Suprapubic skin (tissue), 4 donors: ENCODE measurements at places on chromosomes 5 and 9.

GRCh38 chr9:7549249-7549648 is 250.3 kb downstream of the DMAC1 start:
- no peak for DNase-seq
- no peak overlapping the region for H3K4me3 ChIP-seq
- peaks cover 4% of the 10 kb centered on the region for H3K27me3 ChIP-seq
- no peaks in the 10 kb centered on the region for H3K36me3 ChIP-seq
- H3K27ac ChIP-seq: no peak overlapping the region

DNA sequence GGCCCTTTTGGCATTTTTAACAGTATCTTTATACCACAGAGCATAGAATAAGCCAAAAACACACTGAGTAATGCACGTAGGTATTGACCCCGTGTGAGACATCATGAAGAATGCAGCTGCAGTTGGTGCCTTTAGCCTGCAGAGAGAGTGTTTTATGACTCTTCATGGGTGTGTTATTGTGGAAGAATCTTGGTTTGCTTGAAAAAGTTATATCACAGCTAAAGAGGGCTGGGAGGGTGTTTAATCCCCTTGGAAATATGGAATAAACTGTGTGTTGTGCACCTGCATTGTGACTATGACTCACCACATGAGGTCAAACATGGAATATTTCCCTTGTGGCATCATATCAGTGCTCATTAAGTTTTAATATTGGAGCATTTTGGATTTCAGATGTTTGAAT is 458.7 kb downstream of the CDH9 start:
- no peaks in the 10 kb centered on the region for H3K27me3 ChIP-seq
- H3K27ac ChIP-seq: no peak overlapping the region
- no peaks in the 10 kb centered on the region for H3K36me3 ChIP-seq
- no peak overlapping the region for H3K4me3 ChIP-seq
- DNase-seq: no peak

- H3K4me3 ChIP-seq: no peak overlapping the region
- no peaks in the 10 kb centered on the region for H3K4me1 ChIP-seq
- no peaks in the 10 kb centered on the region for H3K27me3 ChIP-seq
- DNase-seq: no peak
- H3K27ac ChIP-seq: no peak overlapping the region
Measured at GRCh38 chr9:102922526-102922925, 72.6 kb upstream of the CYLC2 start.

DNA sequence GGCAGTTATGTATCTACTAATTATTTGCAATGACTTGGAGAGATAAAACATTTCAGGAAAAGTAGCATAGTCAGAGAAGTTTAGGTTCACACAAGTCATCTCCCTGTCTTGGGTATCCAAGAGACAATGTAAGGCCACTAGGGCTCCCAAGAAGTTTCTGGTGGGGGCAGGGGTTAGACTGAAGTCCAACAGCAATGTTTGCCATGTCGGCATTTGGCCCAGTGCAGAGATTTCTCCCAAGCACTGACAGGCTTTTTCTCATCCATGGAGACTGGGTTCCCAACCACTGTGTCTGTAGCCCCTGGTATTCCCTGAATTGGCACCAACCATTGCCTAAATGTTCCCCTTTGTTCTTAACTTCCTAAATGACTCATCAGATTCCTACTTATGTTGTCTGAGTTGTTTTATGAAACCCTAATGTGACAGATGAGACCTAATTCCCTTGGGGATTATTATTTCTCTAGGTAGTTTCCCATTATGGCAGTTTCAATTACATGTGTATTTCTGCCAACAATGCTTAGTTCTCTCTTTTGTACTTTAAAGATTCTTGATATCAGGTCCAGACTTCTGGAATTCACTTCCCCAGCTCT is 103.6 kb upstream of the EGFLAM start:
- no peak for DNase-seq
- no peaks in the 10 kb centered on the region for H3K4me1 ChIP-seq
- no peaks in the 10 kb centered on the region for H3K36me3 ChIP-seq
- H3K4me3 ChIP-seq: no peak overlapping the region
- H3K27ac ChIP-seq: no peak overlapping the region

DNA sequence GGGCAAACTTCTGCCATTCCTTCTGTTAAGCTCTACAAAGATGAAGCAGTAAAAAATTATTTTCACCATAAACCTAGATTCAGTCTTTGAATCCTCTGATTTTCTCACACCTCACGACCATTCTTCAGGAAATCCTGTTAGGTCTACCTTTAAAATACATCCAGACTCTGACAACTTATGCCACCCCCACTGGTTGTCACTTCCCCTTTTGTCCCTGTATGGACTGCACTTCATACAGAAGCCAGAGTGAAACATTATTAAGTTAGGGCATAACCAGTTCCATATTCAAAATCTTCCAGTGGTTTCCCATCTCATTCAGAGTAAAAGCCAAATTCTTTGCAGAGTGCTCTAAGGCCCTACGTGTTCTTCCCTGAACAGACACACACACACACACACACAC is 499.8 kb downstream of the RASEF start:
- no peak overlapping the region for H3K4me3 ChIP-seq
- no peaks in the 10 kb centered on the region for H3K36me3 ChIP-seq
- DNase-seq: no peak
- H3K27me3 ChIP-seq: no peaks in the 10 kb centered on the region

DNA sequence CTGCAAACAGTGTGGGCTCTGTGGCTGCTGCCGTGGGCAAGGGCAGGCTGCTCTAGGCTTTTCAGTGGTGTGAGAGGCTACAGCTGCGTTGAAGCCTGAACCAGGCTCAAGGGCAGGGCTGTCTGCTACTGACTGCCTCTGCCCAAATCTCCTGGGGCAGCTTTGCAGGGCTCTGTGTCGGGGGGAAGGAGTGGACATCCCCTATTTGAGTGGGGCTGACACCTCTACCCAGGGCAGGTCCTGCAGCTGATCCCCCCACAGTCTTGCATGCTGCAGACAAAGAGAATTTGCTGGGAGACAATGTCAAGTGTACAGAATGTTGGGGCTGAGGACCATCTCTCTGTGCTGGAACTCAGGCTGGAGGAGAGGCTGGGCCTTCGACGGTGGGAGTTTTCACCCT is 240.2 kb downstream of the PBX3 start:
- no peaks in the 10 kb centered on the region for H3K4me1 ChIP-seq
- H3K4me3 ChIP-seq: no peak overlapping the region
- H3K27ac ChIP-seq: no peak overlapping the region
- no peaks in the 10 kb centered on the region for H3K36me3 ChIP-seq

GRCh38 chr5:76692274-76692540 is 23.7 kb upstream of the F2R start:
- DNase-seq: no peak
- peaks cover 8% of the 10 kb centered on the region for H3K4me1 ChIP-seq
- H3K27me3 ChIP-seq: no peaks in the 10 kb centered on the region
- no peak overlapping the region for H3K4me3 ChIP-seq
- H3K36me3 ChIP-seq: no peaks in the 10 kb centered on the region
- no peak overlapping the region for H3K27ac ChIP-seq

GRCh38 chr9:6243746-6244145 is 28.1 kb downstream of the IL33 start:
- no peaks in the 10 kb centered on the region for H3K4me1 ChIP-seq
- H3K27me3 ChIP-seq: no peaks in the 10 kb centered on the region
- no peak for DNase-seq

DNA sequence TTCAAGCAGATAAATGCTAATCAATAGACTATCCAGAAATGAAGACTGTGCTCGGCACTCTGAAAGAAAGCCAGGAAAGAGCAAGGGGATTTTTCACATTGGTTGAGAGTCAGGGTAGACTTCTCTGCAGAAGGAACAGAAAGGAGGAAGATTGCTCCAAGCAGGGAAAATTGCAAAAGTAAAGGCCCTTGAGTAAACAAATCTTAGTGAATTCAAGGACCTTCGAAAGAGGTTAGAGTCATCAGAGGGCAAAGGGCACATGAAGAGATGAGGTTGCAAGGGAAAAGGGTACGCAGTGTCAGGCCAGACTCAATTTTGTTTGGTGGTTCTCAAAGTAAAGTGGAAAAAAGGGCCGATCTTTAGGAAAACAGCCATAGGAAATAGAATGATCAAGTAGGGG is 157.6 kb upstream of the RAI14 start:
- H3K36me3 ChIP-seq: no peaks in the 10 kb centered on the region
- no peaks in the 10 kb centered on the region for H3K27me3 ChIP-seq
- no peak overlapping the region for H3K27ac ChIP-seq

- DNase-seq: no peak
- H3K36me3 ChIP-seq: no peaks in the 10 kb centered on the region
- H3K27ac ChIP-seq: no peak overlapping the region
- H3K27me3 ChIP-seq: peaks cover 10% of the 10 kb centered on the region
- no peaks in the 10 kb centered on the region for H3K4me1 ChIP-seq
Measured at GRCh38 chr9:131312822-131313770, 23.6 kb downstream of the PLPP7 start.

DNA sequence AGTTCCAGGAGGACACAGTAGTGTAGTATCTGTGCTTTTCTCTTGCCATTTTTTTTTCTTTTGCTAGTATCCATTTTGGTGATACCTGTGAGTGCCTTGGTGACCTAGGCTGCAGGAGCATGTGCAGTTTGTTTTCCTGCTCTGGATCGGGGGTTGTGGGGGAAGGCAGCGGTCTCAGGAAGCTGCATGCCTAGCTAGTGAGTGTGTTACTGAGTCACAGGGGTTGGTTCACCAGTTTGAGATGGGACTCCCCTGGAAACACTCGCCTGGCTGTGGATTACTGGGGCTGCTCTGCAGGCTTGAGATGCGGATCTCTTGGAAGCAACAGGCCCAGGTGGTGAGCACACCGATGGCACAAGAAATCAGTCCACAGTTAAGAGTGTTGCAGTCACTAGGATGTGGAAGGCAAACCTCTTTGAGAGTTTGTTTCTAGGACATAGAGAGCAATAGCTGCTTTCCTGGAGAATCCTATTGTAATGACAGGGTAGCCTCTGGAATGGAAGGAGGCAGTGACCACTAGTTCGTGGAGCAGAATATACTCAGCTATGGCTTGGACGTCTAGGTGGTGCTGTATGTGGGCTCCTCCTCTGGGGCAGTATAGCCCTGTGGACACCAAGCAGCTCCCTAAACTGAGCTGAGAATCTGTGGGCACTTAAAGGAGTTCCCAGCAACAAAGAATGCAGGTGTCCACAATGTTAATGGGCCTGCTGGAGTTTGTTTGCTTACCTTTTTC is 20.0 kb upstream of the SPATA31E1 start:
- no peaks in the 10 kb centered on the region for H3K27me3 ChIP-seq
- no peaks in the 10 kb centered on the region for H3K36me3 ChIP-seq
- H3K4me1 ChIP-seq: no peaks in the 10 kb centered on the region
- no peak overlapping the region for H3K4me3 ChIP-seq

GRCh38 chr9:129320575-129321285 is 142.7 kb upstream of the IER5L start:
- peak; percentile 84 for DNase-seq
- H3K4me3 ChIP-seq: peak overlapping the region; percentile 48
- no peaks in the 10 kb centered on the region for H3K36me3 ChIP-seq
- peak overlapping the region; percentile 88 for H3K27ac ChIP-seq
- H3K4me1 ChIP-seq: peaks cover 72% of the 10 kb centered on the region

DNA sequence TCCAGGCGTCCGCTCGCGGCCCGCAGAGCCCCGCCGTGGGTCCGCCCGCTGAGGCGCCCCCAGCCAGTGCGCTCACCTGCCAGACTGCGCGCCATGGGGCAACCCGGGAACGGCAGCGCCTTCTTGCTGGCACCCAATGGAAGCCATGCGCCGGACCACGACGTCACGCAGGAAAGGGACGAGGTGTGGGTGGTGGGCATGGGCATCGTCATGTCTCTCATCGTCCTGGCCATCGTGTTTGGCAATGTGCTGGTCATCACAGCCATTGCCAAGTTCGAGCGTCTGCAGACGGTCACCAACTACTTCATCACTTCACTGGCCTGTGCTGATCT is 294 bp downstream of the ADRB2 start:
- peak overlapping the region; percentile 64 for H3K4me3 ChIP-seq
- peaks cover 55% of the 10 kb centered on the region for H3K4me1 ChIP-seq
- DNase-seq: no peak
- peak overlapping the region; percentile 96 for H3K27ac ChIP-seq
- H3K27me3 ChIP-seq: no peaks in the 10 kb centered on the region

DNA sequence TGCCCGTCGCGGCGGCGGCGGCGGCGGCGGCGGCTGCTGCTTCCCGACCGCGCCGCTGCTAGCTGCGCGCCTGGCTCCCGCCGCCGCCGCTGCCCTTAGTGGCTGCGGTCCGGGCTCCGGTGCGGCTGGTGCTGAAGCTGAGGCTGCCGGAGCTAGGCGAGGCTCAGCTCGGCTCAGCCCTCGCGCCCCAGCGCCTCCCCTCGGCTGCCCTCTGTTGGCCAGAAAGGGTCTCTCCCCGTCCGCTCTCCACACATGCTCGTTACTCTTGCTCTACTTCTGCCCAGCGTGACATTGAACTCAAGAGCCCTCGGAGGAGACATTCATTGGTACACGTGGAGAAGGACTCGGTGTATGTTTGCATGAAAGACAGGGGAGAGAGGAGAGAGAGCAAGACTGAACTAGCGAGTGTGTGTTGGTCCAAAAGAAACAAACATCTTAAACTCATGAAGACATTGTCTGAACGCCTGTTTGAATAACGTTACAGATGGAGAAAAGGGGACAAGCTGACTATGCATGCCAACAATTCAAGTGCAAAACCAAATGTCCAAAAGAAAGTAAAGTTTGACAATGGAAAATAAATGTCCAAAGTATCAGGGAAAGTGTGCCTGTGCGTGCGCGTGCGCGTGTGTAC is at the start of gene HCN1:
Gene HCN1 (minus strand): TSS at position 175 of the 631 bp plus-strand sequence.
- H3K4me1 ChIP-seq: peaks cover 14% of the 10 kb centered on the region
- peak within 1 kb of the TSS; percentile 47 for H3K4me3 ChIP-seq
- H3K27me3 ChIP-seq: peaks cover 52% of the 10 kb centered on the region
- DNase-seq: peak; percentile 78

GRCh38 chr5:65047225-65047624 is 278.5 kb downstream of the CWC27 start:
- no peaks in the 10 kb centered on the region for H3K36me3 ChIP-seq
- no peak for DNase-seq
- no peaks in the 10 kb centered on the region for H3K27me3 ChIP-seq
- H3K4me3 ChIP-seq: no peak overlapping the region
- H3K27ac ChIP-seq: no peak overlapping the region
